ENCODE measurements at places on chromosomes 1 and 21.

GRCh38 chr1:15261155-15262002 is 14.4 kb downstream of the FHAD1 start:
- DNase-seq, result peak; percentile 45

DNA sequence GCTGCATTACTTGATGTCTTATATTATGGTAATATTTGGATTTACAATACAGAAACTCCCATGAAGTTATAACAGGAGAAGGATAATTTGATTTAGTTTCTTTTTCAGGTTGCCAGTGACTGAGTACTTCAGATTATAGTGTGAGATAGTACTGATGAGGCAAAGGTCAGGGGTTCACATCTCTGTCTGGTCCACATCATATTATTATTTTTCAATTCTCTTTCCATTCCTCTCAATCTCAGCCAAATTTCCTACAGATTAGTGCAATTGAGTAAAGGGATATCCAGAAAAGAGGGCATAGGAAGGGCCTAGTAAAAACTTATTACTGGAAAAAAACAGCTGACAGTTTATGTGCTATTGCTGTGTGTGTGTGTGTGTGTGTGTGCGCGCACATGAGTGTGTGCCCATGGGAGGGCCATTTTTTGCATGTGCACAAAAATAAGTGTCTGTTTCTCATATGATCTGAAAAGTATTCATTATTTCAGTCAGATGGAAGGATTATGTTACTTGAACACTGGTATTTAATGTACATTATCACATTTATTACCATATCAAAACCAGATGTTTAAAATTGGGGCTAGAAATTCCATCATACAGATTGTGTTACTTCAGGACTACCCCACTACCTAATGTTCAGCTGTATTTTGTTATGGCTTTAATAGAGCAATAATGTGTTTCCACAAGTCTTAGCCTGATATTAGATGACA is 78.3 kb upstream of the KCNK2 start:
- no peak for DNase-seq

DNA sequence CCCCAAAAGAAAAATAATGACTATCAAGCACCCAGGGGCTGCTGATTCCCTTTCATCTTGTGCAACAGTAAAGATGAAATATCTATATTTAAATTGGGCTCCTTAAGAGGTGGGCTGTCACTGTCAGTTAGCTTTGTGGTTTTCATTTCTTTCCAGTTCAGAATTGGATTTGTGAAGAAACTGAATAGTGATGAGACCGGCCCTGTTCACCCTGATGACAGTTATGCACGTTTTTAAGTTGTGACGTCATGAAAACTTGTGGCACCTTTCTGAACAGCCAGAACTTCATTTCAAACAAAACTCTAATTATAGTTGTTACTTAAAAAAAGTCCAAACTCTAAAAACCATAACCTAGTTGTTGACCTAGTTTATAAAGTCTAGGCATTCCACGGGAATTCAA is 125.9 kb downstream of the RUNX1 start:
- no peak for DNase-seq

- DNase-seq, result no peak
Observed at GRCh38 chr1:37866491-37866890, 7.1 kb upstream of the MTF1 start.

- no peak for DNase-seq
Observed at GRCh38 chr1:184574588-184574987, 180.1 kb downstream of the EDEM3 start.

DNA sequence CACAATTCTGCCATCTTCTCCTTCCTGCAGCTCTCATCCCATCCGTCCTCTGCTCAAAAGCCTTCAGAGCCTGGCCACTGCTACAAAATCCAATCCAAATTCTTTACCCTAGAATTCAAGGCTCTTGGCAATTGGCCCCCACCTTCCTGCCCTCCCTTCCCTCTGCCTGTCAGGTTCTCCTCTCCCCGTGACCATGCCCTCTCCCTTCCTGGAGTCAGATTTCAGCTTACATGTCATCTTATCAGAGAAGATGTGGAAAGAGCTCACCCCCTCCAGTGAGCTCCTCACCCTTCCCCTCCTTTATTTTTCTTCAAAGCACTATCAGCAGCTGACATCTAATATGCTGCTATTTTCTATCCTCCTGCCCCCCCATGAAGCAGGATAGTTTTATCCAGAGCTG is 86.9 kb downstream of the GRIK3 start:
- no peak for DNase-seq

DNA sequence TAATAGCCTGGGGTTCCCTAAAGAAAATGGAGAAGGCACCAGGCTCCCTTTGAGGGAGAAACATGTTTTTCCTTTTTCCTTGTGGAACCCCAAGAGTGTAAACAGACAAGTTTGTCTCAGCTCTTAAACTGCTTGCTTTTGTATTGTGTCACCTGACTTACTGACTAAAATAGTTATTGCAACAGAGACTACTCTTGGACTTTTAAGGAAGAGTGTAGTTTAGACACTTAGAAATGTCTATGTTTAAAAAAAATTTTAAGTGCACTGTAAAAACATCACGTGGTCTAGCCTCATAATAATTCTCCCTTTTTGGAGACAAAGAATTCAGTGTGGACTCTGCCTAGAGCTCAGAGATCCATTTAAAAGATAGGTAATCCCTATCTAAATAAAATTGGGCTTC is 141.1 kb downstream of the TRIM33 start:
- no peak for DNase-seq

DNA sequence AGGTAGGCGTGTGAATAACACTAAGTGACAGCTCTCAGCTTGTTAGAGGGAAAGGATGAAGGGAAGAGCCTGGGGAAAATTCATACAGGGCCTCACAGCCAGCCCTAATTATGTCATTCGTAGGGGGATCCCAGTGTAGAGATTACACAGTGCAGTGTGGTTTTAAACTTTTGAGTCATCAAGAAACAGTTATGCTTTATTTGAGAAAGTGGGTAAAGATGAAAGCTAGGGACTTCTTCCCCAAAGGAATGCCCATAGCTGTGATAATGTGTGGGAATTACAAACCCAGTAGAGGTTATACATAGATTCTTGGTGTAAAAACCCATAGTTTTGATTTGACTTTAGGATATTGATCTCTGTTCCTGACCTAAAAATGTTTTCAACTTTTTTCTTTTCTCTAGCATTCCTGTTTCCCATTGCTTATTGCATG is 1.9 kb downstream of the TTF2 start:
- no peak for DNase-seq

DNA sequence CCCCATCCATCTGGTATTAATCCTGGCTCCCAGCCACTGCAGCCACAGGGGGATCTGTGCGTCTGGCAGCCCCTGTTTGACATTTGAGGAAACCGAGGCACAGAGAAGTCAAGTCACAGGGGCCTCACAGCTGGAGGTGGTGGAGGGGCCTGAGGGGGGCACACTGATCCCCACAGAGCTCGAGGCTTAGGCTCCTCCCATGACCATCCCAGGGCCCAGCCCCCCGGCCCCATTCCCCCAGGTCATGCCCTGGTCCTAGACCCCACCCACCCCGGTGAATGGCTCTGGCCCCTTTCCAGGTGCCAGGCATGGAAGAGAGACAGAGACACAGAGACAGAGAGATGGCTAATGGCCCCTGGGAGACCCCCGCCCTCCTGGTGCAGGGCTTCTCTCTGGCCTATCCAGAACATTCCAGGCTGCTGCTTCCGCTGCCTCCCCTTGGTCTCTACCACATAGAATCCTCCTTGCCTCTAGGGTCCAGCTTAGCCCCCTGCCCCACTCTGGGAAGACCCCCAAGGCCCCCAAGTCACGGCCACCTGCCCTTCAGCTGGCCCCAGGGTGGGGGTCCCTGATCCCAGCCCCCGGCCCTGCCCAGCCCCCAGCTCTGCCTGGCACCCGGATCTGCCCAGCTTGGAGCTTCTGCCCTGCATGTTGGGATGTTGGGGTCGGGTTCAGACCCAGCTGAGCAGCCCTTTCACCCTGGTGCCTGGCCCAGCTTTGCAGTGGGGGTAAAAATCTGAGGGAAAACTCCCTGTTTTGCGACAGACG is 29.2 kb upstream of the LRRC3 start:
- no peak for DNase-seq

DNA sequence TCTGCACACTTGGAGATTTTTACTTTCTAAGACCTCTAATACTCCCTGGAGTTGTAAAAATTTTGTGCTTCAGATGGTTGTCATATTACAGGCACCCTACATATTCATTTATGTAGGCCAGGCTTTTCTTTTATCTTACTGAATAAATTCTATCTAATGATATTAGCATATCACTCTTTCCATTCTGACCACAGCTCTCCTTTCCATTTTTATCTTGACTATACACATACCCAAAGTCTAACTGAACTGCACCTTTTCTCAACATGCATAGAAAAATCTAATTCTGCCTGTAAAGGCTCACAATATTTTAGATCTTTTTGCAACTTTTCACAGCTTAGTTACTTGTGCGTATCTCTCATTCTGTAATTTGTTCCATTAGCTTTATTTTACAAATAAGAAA is 52.7 kb upstream of the TSHB start:
- no peak for DNase-seq

- no peak for DNase-seq
Observed at GRCh38 chr1:21110163-21110562, 66.5 kb downstream of the EIF4G3 start.

DNA sequence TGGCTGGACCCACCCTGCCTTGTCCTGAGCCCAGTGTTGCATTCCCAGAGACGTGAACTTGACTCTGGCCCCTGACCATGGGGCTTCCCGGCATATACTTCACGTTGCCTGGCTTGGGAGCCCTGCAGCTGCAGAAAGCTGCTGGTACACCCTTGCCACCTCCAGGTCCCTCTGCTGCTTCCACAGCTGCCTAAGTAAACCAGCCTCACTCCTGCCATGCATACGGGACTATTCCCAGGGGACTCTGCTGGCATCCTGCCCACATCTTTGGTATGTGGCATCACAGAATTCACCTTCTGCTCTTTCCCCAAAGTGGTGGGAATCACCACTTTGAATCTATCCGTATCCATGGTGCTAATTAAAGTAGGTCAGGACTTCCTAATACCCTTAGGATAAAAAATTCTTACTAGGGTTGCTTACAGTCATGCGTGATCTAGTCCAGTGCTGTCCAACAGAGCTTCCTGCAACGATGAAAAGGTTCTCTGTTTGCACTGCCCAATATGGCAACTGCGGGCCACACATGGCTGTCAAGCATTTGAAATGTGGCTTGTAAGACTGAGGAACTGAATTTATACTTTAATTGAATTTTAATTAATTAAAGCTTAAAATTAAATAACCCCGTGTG is 203.0 kb downstream of the GRIK3 start:
- DNase-seq, result no peak

DNA sequence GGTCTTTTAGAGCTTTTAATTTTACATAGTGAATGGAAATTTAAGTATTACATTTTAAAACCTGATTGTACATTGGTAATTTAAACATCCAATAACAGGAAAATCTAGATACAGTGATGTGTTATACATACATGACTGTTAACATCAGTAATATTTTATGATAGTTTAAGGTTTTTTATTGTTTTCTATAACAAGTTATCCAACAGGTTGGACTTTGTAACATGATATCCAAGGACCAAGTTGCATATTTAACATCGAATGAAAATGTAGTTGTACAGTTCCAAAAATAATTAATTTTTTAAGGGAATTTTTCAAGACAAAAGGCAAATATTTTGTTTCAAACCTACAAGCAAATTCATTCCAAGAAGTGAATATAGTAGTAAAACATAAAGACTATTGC is 14.3 kb downstream of the GLRX2 start:
- no peak for DNase-seq

GRCh38 chr21:34017039-34017961 is 56.1 kb upstream of the MRPS6 start:
- DNase-seq, result no peak

DNA sequence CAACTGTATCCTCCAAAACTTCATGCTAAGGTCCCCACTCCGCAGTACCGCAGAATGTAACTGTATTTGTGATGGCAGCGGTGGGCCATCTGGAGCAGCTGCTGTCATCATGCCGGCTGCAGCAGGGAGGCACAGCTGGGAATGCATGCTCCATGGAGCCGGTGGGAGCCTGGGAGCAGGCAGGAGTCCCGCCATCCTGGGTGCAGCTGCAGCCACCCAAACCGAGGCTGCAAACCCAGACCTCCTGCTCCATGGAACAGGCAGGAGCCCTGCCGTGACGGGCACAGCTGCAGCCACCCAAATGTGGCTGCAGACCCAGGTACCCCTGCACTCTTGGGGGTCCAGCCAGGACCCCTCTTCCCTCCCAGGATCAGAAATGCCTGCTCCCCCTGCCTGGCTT is 80.3 kb downstream of the SCMH1 start:
- no peak for DNase-seq

- DNase-seq, result no peak
Observed at GRCh38 chr1:4932311-4933030, 278.1 kb downstream of the AJAP1 start.

DNA sequence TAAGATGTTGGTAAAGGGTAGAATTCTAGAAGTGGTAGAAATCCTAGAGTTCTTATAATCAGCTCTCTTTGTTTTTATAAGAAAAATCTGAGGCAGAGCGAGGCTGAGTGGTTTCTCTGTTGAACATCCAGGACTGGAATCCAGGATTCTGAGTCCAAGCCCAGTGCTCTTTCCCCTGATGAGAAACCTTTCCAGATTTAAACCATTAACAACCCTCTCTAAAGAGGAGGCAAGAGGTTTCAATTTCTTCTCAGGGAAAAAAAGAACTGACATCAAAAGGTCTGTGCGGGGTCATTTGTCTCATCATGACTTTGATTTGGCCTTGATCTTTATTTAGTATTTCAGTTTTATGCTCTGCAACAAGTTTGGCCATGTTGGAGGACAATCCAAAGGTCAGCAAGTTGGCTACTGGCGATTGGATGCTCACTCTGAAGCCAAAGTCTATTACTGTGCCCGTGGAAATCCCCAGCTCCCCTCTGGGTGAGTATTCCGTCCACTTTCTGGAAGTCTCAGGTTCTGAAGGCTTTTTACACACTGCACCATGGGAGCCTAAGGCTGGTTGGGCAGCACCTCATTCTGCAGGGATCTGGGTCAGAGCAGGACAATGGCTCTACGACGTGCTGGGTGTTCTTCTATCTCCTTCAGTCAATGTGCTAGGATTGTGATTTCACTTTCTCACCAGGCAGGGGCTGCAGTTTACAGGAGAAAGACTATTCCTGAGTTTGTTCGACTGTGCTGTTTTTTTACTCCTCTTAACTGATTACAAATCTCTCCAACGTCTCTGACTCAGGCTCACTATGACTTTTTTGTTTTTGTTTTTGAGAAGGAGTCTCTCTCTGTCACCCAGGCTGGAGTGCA is 18.9 kb upstream of the CCT8 start:
- no peak for DNase-seq

DNA sequence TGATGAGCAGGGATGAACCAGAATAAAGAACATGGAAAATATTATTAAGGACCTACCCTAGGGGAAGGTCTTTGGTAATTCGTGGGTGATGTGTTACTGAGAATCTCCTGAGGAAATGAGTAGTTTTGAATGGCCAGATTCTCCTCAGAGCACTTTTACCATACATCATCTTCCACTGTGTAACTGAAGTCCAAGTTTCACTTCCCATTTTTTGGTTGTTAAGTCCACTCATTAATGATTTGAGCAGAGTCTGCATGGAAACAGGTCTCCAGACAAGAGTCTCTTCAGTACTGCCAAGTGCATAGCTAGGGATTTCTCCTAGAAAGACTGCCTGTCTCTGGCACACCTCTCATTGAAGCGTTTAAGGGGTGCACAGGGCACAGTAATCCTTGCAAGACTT is 48.7 kb upstream of the PCP4 start:
- DNase-seq, result no peak

GRCh38 chr1:222357252-222357651 is 190.7 kb downstream of the HHIPL2 start:
- no peak for DNase-seq

All from activated T-cell treated with anti-CD3 and anti-CD28 coated beads, Interleukin-2, amount 50 U/mL, for 24 hours (primary cell).